Neural crest cell (in vitro differentiated cells): ENCODE measurements at places on chromosomes 5 and 9.

DNA sequence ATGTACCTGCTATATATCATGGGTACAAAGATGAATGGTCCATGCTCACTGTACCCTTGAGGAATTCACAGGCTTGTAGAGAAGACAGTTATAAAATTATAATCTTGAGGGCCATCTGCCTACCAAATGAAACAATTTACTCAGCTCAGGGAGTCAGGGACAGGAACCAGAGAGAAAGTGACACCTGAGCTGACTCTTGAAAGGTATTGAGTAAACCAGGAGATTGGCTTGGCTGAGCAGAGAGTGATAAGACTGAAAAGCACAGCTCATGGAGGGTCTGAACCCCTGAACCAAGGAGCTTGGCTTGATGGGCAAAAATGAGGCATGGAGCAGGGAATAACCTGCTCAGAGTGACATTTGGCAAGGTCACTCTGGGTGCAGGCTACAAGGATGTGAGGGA lies 147.3 kb downstream of the FAM114A2 start:
- DNase-seq = no peak

DNA sequence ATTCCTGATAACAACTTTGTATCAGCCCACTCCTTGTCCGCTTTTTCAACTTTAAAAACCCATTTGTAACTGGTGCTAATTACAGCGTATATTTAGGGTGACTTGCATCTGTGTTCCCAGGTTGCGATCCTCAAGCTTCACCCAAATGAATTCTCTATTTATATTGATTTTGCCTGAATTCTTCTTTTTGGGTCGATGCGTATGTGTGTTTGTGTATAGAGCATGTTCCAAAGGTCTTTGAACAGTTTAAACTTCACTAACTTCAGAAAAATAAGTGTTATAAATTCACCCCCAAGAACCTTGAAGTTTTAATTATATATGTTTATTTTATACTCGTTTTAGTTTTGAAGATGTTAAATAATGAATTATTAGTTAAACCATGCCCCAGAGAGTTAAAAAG lies 16.1 kb upstream of the SPATA31D4 start:
- no peak for DNase-seq

DNA sequence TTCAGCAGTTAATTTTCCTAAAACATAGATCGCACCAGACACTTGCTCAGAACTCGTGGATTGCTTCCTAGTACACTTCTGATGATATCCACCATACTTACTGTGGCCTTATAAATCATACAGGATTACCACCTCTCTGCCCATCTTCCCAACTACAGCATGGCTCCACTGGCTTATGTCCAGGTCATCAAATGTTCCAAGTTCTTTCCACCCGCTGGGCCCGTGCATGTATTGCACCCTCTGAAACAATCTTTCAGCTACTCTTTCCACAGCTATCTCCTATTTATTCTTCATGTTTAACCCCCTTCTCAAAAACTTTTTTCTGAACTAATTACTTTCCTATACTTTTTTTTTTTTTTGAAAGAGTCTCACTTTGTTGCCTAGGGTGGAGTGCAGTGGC lies 18.5 kb downstream of the FBXW2 start:
- DNase-seq = no peak

GRCh38 chr9:130246126-130246525 lies 19.4 kb upstream of the HMCN2 start:
- no peak for DNase-seq
